ENCODE measurements at places on chromosomes 1 and 21.
A peak's percentile ranks its signal among the peaks of the same experiment; 100 is the strongest.

GRCh38 chr1:183633676-183634343 lies 1.8 kb downstream of the ARPC5 start:
- peak; percentile 29 for DNase-seq

DNA sequence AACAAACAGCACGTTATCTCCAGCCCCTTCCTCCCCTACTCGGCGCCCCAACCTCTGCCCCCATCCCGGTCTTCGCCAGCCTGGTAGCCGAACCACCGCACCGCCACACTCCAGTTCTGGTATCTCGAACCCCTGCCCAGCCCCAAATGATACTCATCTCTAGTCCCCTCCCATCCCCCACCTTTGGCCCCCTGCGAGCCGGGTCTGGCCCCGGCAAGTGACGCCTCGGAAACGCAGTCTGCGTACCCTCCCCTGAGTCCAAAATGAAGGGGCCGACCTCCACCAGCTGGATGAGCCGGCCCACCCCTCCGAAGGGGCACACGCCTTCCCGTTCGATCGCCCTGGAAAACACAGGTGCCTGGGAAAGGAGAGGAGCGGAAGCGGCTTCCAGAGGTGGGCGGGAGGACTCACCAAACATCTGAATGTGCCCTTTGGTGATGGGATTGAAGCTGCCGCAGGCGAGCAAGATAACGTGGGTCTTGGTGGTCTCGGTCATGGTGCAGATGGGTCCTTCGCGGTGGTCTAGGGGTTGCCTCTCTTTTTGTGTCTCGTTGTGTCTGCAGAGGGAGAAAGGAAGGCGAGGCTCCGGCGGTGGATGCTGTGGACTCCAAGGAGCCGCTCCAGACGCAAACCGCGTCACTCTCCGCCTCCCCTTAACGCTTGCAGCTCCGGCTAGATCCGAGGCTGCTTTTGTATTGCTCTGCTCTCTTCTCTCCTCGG lies at the start of gene NMNAT2:
Gene NMNAT2 (minus strand): TSS at position 609 of the 720 bp plus-strand sequence. CDS start 113 bp downstream, at position 496.
- peak; percentile 73 for DNase-seq

DNA sequence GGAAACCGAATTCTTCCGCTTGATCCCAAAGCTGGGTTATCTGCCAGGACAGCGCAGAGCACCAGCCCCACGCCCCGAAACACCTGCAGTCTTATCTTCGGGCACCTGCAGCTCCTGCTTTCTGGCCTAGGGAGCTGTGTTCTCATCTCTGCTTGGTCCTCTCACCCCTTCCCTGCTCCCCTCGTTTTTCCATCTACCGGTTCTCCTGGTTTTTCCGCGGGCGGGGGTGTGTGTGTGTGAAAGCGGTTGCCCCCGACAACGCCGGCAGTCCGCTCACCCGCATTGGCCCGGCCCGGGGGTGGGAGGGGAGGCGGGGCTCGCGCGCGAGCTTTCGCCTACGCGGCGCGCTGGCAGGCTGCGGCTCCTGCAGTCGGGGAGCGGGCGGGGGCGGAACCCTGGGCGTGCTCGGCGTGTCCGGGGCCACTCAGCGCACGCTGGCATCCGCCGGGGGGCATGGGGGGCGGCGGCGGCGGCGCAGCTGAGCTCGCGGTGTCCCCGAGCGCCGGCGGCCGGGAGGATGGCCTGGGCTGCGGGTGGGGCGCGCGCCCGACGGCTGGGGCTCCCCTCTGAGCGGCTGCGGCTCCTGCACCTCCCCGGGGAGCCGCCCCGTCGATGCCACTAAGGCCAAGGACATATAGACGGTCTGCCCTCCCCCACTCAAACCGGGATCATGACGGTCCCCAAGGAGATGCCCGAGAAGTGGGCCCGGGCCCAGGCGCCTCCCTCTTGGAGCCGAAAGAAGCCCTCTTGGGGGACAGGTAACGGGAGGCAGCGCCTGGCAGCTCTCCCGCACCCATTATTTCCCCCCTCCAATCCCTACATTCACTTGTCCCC lies 3.2 kb downstream of the ATP8B2 start:
- peak; percentile 87 for DNase-seq

DNA sequence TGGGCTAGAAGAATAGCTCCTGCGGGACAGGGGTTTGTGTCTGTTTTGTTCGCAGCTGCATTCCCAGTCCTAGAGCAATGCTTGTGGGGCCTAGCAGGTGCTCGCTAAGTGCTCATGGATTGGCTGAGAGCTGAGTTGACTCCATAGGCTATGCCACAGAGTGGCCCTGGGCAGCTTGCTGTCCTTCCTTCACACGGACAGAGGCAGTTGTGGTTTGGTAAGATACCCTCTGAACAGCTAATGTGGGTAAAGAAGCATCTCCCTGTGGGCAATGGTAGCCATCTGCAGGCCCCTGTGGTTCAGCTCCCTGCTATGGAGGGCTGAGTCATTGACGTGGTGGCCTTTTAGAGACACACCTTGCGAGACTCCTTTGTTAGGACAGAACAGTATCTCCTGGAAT lies 23.5 kb upstream of the LBR start:
- no peak for DNase-seq

- no peak for DNase-seq
Measured at GRCh38 chr1:100308777-100309176, 42.8 kb downstream of the RTCA start.

DNA sequence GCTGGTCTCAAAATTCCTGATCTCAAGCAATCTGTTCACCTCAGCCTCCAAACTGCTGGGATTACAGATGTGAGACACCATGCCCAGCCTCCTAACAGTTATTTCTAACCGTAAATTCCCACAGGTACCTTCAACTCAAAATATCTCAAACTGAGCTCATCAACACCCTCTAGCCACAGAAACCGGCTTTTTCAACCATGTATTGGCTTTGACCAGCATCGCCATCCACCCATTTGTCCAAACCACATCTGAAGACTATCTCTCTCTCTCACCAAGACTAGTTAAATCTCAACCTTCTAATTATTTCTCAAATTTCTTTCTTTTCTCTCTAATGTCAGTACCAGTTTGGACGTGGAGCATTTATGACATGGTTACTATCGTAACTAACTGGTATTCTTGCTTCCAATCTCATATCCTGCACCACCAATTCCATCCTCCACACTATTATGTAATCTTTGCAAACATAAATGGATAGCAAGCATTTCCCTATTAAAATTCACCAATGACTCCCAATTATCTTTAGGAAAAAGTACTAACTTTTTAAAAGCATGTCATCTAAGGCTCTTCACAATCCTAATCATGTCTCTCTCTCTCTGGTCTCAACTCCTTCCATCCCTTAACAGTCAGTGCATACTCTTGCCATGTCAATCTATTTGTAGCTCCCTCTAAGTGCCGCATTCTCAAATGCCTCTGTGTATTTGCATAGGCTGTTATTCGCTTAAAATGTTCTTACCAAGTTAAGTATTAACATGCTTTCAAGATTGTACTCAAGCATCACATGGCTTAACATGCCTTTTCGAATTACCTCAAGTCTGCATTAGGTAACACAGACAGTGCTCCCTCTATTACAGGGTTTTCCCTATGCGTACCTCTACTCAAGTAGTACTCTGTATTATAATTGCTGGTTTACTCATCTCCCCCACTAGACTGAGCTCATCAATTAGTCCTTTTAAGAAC lies 18.1 kb downstream of the RSBN1 start:
- DNase-seq, result no peak

- no peak for DNase-seq
Measured at GRCh38 chr1:84635429-84635828, 54.8 kb downstream of the SSX2IP start.

DNA sequence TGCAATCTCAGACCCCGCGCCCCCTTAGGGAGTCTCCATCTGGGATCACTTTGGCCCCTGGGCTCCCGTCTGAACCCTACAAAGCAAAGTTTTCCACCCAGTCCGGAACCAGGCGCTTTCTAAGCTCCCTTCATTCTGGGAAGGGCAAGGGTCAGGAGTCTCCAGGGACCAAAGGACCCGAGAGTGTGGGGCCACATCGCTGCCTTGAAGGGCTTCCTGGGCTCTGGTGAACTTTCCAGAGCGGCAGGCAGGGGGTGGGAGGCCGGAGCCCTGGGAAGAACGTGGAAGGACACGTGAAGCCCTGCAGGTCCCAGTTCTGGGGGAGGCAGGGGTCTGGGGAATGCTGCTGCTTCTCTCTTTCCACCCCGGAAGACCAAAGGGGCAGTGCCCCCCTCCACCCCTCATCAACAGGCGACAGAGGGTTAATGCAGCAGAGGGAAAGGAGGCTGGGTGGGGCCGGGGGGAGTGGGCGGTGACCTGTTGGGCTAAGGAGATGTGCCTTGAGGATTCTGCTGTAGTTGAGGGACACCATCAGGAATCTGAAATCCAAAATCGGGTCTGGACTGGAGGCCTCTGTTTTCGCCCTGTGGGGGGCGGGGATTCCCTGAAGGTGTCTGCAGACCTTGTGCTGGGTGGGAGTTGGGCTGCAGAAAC lies 734 bp downstream of the CDK18 start:
- no peak for DNase-seq

- DNase-seq, result no peak
Measured at GRCh38 chr1:202680586-202681352, 29.5 kb downstream of the SYT2 start.

- peak; percentile 81 for DNase-seq
Measured at GRCh38 chr1:206631085-206631509, 4.2 kb upstream of the DYRK3 start.

DNA sequence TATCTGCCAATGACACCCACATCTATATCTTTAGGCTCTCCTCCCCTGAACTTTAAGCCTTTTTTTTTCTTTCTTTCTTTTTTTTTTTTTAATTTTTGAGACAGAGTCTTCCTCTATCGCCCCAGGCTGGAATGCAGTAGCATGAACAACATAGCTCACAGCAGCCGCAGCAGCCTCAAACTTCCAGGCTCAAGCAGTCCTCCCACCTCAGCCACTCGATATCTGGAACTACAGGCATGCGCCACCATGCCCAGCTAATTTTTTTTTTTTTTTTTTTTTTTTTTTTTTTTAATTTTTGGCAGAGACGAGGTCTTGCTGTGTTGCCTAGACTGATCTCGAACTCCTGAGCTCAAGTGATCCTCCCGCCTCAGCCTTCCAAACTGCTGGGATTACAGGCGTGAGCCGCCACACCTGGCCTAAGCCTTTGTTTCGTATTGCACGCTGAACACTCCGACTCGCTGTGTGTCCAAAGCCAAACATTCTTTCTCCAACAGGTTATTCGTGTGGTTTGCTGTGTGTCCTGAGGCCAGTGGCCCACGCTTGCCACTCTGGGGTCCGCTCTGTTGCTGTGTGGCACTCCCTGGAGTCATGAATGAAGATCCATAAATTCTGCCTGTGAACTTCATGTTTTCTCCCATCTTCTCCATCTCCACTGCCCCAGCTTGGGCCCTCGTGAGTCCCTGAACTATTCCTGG lies 119.4 kb downstream of the CAMTA1 start:
- no peak for DNase-seq

GRCh38 chr1:47841356-47841755 lies 155.8 kb downstream of the TRABD2B start:
- no peak for DNase-seq

DNA sequence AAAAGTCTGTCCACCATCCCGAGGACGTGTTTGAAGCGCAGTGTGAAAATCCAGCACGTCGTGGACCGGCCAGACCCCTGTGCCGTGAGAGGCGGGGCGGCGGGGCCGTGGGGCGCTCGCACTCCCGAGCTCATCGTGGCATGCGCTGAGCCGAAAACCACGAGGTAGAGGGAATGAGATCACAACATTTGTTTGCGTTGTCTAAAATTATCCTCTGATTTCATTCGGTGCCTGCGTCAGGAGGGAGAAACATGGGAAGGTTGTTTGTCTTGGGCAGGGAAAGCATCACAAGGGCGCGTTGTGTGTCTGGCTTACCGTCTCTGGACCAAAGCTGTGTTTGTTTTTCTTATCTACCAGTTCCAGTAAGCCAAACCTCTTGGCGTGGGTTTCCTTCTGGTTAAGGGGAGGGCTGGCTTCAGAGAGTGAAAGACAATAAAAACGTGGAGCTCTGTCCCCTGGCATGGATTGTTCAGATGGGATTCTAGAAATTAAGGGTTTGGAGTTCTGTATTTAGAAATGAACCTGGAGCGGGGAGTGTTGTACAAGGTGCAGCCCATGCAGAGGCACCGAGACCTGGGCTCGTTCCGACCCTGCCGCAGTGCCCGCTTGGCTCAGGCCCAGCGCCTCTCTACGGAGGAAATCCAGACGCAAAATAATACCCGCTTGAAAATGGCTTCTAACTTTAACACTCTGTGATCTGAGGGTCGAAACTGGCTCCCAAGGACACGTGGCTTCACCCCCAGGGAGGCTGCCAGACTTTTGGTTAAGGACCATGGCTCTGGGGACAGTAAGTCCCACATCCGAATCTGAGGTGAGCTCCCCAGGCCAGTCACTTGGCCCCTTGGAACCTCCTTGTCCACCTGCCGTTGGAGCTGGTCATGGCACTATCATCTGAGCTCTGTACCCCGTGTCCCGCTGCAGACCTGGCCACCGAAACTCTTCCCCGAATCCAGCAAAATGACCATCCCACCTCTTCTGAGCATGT lies 68.7 kb upstream of the FAM3B start:
- DNase-seq, result no peak

DNA sequence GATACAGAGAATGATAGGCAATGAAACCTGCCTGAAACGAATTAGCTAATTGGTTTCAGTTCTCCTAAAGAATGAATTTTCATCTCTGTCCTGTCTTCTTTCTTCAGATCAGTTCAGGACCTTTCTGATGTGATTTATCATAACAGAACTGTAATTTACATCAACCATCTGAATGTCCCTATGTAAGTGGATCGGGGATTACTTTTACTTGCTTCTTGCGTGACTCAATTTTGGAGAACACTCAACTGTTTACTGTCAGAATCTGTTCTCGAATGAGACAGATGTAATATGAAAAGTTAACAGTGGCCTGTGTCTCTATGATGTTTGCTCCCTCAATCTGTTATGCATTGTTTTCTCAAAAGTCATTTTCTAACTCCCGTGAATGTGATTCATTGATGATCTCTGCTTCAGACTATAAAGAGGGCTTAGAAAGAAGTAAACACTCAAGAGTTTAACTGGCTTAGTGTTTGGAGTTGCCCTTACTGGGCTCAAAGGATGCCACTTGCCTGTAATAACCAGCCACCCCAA lies 111.0 kb downstream of the GABPA start:
- no peak for DNase-seq

GRCh38 chr1:201896951-201897391 lies 8.3 kb downstream of the SHISA4 start:
- no peak for DNase-seq
